ENCODE measurements at places on chromosomes 5 and 9.

DNA sequence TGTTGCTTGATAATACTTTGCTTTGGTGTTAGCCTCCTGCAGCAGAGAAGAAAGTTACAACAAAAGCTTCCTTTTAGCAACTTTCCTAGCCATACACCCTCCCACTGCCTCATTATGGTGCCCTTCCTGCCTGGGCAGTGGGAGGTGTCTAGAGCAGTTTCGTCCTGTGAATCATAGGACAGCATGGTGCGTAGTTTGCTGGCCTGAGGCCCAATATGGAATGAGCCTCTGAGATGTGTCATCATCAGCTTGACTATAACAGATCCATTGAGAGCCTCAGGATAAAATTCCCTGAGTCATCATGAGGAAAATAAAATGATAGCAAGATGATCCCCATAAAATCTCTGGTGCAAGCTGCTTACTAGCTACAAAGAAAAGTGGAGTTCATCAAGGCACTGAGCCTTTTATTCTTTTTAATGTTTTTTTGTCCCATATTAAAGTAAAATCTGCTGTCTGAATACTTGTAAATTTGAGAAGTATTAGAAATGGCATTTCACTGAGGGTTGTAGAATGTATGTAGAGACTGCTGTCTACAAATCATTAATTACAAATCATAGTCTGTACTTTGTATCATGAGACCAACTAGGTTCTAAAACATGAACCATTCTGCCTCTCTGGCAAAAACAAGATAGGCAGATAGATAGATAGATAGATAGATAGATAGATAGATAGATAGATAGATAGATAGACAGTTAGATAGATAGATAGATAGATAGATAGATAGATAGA, 303.0 kb upstream of the PDE4D start:
- no peak for DNase-seq

DNA sequence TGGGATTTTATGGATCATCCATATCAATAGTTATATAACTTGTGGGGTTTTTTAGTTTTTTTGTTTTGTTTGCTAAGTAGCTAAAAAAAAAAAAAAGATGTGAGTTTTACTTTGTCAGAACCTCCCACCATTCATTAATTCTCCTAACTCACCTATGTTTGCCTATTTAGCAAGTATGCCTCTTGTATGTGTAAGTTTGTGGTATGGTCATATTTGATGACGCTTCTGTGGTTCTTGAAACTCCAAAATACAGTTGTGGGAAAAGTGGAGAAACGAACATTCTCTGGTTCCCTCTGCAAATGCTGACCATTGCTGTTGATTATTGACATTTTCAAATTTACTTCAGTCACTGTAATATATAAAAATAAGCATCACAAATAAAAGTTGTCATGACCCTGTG, 75.7 kb downstream of the PBX3 start:
- DNase-seq = no peak

DNA sequence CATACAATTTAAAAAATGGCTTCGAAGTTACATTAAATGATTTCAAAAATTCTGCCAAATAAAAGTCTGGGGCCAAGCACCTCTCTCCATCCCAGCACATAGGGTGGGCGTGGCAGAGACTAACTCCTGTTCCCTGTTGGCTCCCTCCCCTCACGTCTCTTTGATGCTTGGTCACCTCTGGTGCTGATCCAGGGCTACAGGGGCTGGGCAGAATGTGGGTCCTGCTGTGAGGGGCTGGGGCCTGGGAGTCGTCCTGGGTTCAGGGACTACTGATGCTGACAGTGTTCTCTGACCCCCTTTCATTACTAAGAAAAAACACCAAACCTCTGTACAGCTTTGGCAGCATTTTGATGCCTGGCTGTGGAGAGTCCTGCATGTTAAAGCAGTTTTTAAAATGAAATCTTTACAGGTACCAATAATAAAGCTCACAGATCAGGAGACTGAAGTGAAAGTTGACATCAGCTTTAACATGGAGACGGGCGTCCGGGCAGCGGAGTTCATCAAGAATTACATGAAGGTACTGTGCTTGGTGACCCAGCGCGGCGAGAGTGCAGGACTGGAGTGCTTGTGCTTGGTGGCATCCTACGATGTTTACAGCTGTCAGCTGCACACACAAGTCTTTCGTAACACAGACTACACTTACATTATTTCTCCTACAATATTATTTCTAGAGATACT, 29.0 kb downstream of the TENT4A start:
- DNase-seq = no peak

GRCh38 chr5:110562191-110562590, 164.3 kb downstream of the TMEM232 start:
- DNase-seq = no peak

- DNase-seq = peak; percentile 97
Measured at GRCh38 chr9:79256691-79257213, 315.0 kb upstream of the TLE4 start.

- no peak for DNase-seq
Measured at GRCh38 chr9:134088063-134088725, 20.4 kb upstream of the BRD3 start.

GRCh38 chr9:74942801-74943200, 9.9 kb downstream of the C9orf40 start:
- no peak for DNase-seq

- no peak for DNase-seq
Measured at GRCh38 chr5:58075907-58076306, 384.0 kb downstream of the PLK2 start.

GRCh38 chr5:143056339-143056704, 286.1 kb downstream of the ARHGAP26 start:
- peak; percentile 28 for DNase-seq

DNA sequence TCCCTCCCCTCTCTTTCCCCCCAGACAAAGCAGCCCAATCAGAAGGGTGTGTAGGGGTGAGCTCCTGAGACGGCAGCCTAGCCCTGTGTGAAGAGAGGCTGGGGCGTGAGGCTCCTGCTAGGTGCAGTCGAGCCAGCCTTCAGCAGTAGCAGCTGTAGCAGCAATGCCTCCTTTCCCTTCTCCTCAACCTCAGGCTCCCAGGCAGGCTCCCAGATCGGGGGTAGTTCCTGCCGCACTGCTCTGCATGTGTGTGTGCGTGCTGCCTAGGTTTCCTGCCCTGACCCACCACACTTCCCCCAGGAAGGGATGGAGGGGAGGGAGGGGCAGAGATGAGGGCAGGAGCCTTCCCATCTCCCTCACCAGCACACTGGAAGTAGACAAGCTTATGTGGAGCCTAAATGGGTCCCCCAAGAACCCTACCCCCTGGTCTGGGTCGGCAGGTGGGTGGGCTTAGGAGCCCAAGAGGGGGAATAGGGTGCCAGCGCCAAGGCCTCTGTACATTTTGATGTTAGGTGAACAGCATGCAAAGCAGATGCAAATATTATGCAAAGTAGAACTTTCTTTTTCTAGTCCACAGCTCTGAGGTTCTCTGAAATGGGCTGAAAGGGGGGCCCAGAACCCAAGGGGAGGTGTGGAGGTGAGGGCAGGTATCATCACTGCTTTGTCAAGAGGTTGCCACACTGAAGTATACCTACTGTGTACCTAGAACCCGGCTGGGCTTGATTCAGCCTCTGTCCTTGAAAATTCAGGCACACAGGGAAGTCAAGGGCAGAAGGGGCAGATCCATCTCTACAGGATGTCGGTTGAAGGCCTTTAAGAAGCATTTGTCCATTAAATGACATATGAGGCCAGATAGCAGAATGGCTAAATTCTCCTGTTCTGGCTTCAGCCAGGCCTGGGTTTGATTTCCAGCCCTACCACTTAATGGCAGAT, 57.8 kb downstream of the CXXC5 start:
- DNase-seq = no peak

GRCh38 chr5:24363789-24364481, 280.8 kb downstream of the CDH10 start:
- DNase-seq = no peak

- peak; percentile 70 for DNase-seq
Measured at GRCh38 chr5:172280929-172281328, 2.6 kb downstream of the UBTD2 start.

- DNase-seq = no peak
Measured at GRCh38 chr5:108467563-108467962, 85.7 kb upstream of the FBXL17 start.

DNA sequence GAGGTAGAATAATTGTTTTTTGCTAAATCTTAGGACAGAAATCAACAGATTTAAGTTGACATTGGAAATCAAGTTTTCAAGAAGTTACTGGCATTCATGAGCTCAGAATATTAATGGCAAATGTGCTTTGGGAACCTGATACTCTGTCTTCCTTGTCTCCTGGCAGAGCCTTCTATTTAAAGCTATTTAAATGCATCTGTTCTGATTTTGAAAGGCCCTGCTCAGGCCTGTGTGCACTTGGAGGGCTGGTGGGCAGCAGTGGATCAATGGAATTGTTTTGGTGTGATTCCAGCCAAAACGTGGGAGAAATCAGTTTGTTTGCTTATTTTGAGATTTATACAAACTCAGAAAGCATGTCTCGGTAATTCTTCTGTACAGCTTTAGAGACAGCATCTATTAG, 38.5 kb downstream of the FBXL7 start:
- no peak for DNase-seq

GRCh38 chr9:78676623-78677022, 379.7 kb downstream of the PSAT1 start:
- no peak for DNase-seq

- DNase-seq = no peak
Measured at GRCh38 chr9:100033877-100034551, 64.8 kb downstream of the ERP44 start.

- no peak for DNase-seq
Measured at GRCh38 chr9:114627553-114627952, 16.5 kb downstream of the TMEM268 start.

- no peak for DNase-seq
Measured at GRCh38 chr5:171596391-171596878, 177.0 kb downstream of the FGF18 start.

DNA sequence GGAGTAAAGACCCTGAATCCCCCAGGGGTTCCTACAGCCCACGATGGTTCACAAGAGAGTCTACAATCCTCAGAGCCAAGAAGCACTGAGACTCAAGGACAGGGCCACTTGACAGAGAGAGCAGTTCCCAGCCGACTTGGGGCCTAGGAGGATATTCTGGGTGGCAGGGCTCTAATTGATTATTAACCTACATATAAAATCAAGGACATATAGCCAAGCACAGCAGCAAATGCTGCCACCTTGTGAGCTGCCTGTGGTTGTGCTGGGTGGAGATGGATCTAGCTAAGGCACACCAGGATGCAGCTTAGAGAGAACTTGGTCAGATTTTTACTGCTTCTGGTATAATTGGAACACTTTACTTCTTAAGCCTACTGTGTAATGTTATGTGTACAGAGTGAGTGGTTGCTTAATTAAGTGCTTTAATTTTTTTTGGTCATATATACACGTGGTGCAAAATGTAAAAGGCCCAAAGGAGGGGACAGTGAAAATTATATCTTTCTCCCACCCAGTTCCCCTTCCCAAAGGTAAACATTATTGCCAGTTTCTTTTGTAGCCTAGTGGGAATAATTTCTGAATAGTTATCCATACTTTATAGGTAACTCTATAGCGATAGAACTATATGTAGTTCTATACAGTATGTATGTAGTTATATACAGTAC, 78.8 kb downstream of the F2RL2 start:
- peak; percentile 83 for DNase-seq

- DNase-seq = peak; percentile 80
Measured at GRCh38 chr9:12880406-12881015, 105.7 kb downstream of the LURAP1L start.

- no peak for DNase-seq
Measured at GRCh38 chr5:14148890-14149671, 5.9 kb downstream of the TRIO start.

DNA sequence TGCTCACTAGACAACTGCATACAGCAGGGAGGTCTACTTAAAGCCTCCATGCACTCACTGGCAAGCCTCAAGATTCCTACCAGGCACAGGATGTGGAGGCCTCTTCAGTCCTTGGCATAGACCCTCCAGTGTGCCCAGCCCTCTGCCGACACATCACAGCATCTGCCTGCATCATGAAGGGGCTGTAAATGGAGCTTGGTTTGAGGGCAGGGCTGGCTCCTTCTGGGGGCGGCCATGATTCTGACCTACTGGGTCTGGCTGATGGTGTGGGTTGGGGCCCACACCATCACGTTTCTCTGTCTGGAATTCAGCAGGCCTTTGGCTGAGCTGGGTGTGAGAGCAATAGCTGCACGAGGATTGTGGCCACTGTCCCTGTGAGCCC, 84.9 kb upstream of the SHB start:
- DNase-seq = no peak

GRCh38 chr9:93686127-93686879, 109.9 kb downstream of the PHF2 start:
- no peak for DNase-seq

DNA sequence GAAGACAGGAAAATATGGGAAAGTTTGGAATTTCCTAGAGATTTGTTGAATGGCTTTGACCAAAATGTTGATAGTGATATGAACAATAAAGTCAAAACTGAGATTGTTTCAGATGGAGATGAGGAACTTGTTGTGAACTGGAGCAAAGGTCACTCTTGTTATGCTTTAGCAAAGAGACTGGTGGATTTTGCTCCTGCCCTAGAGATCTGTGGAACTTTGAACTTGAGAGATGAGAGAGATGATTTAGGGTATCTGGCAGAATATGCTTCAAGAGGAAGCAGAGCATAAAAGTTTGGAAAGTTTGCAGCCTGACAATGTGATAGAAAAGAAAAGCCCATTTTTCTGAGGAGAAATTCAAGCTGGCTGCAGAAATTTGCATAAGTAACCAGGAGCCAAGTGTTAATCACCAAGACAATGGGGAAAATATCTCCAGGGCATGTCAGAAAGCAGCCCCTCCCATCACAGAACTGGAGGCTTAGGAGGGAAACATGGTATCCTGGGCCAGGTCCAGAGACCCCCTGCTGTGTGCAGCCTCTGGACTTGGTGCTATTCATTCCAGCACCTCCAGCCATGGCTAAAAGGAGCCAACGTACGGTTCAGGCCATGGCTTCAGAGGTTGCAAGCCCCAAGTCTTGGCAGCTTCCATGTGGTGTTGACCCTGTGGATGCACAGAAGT, 114.3 kb upstream of the STARD4 start:
- no peak for DNase-seq

GRCh38 chr9:25864509-25864908, 186.3 kb upstream of the TUSC1 start:
- DNase-seq = no peak

GRCh38 chr5:132480042-132480441, 10.5 kb downstream of the IRF1 start:
- DNase-seq = no peak

DNA sequence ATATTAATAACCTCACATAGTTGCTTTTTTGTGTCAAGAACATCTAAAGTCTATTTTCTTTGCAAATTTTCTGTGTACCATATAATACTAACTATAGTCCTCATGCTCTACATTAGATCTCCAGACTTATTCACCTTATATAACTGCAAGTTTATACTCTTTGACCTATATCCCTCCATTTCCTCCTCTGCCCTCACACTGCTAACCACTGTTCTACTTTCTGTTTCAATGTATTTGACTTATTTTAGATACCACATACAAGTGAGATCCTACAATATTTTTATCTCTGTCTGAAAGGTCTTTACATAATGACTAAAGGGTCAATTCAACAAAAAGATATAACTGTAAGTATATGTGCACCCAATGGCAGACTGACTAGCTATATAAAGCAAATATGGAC, 789.7 kb upstream of the ZNF608 start:
- no peak for DNase-seq

- no peak for DNase-seq
Measured at GRCh38 chr5:132387640-132388117, 18.2 kb downstream of the SLC22A5 start.

GRCh38 chr5:112210430-112211005, 208.6 kb downstream of the EPB41L4A start:
- peak; percentile 61 for DNase-seq

GRCh38 chr5:38720554-38721361, 125.1 kb upstream of the OSMR start:
- DNase-seq = peak; percentile 18

GRCh38 chr9:70340572-70340971, 73.9 kb downstream of the KLF9 start:
- DNase-seq = peak; percentile 17
